ENCODE measurements at places on chromosomes 13 and 19. TPM values are rescaled to one million over a fixed set of nuclear protein-coding genes. Genes with fewer than 3 reads are reported as not detected.

Gene MTUS2
- 0.13 TPM for total RNA-seq

Gene MBD3L3
- total RNA-seq = not detected

Gene CCNA1
- 0.39 TPM for total RNA-seq

Gene UBE2M
- 47.2 TPM for total RNA-seq

Gene KLK6
- total RNA-seq = not detected

Gene AP1M2
- not detected for total RNA-seq

Gene YJEFN3
- total RNA-seq = 0.26 TPM

Gene ADAMTSL5
- 4.6 TPM for total RNA-seq

Gene ZNF229
- total RNA-seq = 11.6 TPM

Gene SOX1
- not detected for total RNA-seq

Gene TMEM272
- not detected for total RNA-seq

Gene GJB6
- not detected for total RNA-seq

Gene LILRB4
- total RNA-seq = not detected

Gene ERICH6B
- not detected for total RNA-seq

Gene F10
- 11.8 TPM for total RNA-seq

Gene CPB2
- total RNA-seq = not detected

Gene MEDAG
- 21.9 TPM for total RNA-seq

Gene SMG9
- 23.8 TPM for total RNA-seq

Gene KLF2
- total RNA-seq = 11.7 TPM

Gene PLD3
- 410 TPM for total RNA-seq

Gene KIR2DL1
- not detected for total RNA-seq

Gene CD70
- total RNA-seq = not detected

Gene ZNF560
- 0.33 TPM for total RNA-seq

Gene MATK
- total RNA-seq = not detected

Gene ZNF835
- total RNA-seq = 0.65 TPM

Gene DAND5
- 0.13 TPM for total RNA-seq

Gene ZNF439
- 7.5 TPM for total RNA-seq

Gene CYP4F3
- not detected for total RNA-seq

Gene CRTC1
- total RNA-seq = 5.3 TPM

Gene TTC9B
- not detected for total RNA-seq

Gene IGSF23
- total RNA-seq = not detected

Gene NOVA2
- total RNA-seq = 0.20 TPM

Gene BEST2
- total RNA-seq = not detected

Gene DENND1C
- total RNA-seq = under 0.01 TPM

Gene EFNB2
- 7.4 TPM for total RNA-seq

Gene PRTN3
- not detected for total RNA-seq

Measured in smooth muscle cell of the pulmonary artery (primary cell).